Vein endothelial cell (primary cell): ENCODE measurements at places on chromosomes 11 and 22. TPM values are rescaled to one million over a fixed set of nuclear protein-coding genes. Genes with fewer than 3 reads are reported as not detected.

Gene OR51B5
- total RNA-seq: not detected in 2 replicates

Gene DERL3
- total RNA-seq: 0.33 TPM in 1 of 2 replicates, not detected in the other

Gene VSIG10L2
- not detected in 2 replicates for total RNA-seq

Gene APOL5
- total RNA-seq: not detected in 2 replicates

Gene TRIM51
- not detected in 2 replicates for total RNA-seq
